ENCODE measurements at places on chromosomes 4 and X.

GRCh38 chr4:150990250-150990649 lies 24.8 kb downstream of the LRBA start:
- DNase-seq = no peak

- no peak for DNase-seq
These were observed 52.9 kb upstream of the HPF1 start for GRCh38 chr4:169810325-169811323.

DNA sequence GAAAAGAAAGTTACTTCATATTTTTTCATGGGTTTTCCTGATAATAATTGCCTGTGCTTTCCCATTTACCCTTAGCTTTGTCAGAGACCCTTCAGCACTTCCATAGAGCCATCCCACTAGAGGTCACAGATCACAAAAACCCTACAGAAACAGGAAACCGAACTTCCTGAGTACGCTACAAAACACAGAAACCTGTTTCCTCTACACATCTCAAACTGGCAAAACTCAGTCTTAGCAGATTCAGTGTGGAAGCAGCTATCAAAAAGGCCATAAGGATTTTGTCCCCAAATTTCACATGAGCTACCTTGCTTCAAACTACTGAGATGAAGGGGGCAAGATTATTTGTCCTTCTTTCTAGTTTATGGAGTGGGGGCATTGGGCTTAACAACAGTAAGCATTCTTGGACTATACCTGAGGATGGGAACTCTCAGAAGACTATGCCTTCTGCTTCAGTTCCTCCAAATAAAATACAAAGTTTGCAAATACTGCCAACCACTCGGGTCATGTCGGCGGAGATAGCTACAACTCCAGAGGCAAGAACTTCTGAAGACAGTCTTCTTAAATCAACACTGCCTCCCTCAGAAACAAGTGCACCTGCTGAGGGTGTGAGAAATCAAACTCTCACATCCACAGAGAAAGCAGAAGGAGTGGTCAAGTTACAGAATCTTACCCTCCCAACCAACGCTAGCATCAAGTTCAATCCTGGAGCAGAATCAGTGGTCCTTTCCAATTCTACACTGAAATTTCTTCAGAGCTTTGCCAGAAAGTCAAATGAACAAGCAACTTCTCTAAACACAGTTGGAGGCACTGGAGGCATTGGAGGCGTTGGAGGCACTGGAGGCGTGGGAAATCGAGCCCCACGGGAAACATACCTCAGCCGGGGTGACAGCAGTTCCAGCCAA lies at the start of gene MMRN1:
Gene MMRN1, plus strand, starts transcription at position 206 of the 902 bp plus-strand sequence. Its CDS starts 118 bp downstream, at position 324.
- no peak for DNase-seq

GRCh38 chrX:106710771-106711170 lies 15.7 kb upstream of the RNF128 start:
- DNase-seq = no peak

DNA sequence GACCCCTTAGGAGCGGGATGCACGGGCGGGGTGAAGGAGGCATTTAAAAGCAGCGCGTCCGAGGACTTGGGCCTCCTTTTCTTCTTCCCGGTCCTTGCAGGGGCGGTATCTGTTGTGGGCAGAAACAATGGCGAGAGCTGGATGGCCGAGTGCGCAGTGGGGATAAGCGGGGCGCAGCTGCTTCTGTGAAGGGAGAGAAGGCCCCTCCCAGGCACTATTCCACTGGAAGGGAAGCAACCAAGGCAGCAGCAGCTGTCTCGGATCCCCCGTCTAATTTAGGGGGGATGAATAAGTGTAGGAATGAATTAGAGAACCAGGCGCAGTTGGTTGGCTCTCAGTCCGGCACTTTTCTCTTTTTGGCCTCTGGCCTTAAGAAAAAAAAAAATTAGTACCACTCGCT lies 995 bp downstream of the SMARCA5 start:
- no peak for DNase-seq

DNA sequence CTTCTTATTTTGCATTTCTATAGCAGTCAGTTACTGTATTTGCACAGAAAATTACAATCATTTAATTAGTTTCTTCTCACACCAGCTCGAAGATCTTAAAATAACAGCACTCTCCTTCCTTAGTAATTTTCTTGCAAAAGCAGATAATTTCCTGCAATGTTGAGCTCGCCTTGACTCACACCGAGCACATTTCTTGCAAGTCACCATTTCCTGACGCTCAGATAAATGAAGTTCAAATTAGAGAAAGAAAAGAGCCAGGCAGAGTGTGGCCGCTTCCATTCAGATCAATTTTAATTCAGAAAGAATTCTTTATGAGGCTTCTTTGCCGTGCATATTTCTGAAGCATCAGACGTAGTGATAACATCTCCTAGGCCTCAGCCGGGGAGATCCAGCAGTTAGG lies 10.1 kb downstream of the SORCS2 start:
- no peak for DNase-seq

Data from T-cell (primary cell).